Mucosa of gallbladder (tissue), 1 donor: ENCODE measurements at places on chromosomes 4 and X. TPM values are rescaled to one million over a fixed set of nuclear protein-coding genes. Genes with fewer than 3 reads are reported as not detected.

Gene TBC1D1
- 159 TPM for total RNA-seq

Gene OTUD6A
- total RNA-seq = not detected

Gene CENPE
- total RNA-seq = 2.2 TPM

Gene ADGRG4
- not detected for total RNA-seq
